Cerebellar nuclear complex (tissue), 1 donor: ENCODE measurements at places on chromosomes 1 and 21.

- no peak for DNase-seq
These were observed 47.1 kb downstream of the EXTL2 start for GRCh38 chr1:100847361-100848082.

GRCh38 chr21:32371913-32372314, 20.9 kb downstream of the URB1 start:
- DNase-seq, result no peak

DNA sequence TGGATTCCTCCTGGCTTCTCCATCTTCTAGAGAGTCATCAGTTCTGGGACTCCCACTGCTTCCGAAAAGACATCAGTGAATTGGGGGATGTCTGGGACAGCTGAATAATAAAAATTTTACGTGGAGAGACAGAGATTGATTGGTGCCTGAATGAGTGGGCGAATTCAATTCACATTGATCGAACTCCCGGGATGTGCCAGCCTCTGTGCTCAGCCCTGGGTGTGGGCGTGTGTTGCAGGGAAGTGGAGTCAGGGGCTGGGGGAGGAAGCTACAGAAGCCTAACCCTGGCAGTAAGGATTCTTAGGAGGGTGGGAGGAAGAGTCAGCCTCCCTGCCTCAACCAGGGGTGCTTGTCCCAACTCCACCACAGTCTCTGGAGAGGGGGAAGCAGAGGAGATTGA, 18.0 kb upstream of the STUM start:
- DNase-seq, result no peak

GRCh38 chr21:25362375-25363267, 244.7 kb downstream of the MRPL39 start:
- DNase-seq, result no peak

DNA sequence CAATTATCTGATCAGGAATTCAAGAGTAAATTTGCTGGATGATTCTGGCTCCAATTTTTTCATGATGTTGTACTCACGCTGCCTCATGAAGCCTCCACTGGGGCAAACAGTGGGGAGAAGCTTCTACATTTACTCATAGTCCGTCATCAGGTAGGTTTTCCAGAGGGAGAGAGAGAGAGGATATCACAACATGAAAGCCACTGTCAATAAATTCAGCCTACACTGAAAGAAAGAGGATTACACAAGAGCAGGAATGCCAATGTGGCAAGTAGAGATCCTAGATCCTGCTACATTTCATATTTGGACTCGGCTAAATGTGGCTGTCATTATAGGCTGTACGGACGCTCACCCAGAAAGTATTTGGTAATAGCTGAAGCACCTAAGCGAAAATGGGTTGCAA, 819.9 kb downstream of the BRINP3 start:
- no peak for DNase-seq

- DNase-seq, result no peak
These were observed 30.7 kb downstream of the SYT2 start for GRCh38 chr1:202679406-202680177.

DNA sequence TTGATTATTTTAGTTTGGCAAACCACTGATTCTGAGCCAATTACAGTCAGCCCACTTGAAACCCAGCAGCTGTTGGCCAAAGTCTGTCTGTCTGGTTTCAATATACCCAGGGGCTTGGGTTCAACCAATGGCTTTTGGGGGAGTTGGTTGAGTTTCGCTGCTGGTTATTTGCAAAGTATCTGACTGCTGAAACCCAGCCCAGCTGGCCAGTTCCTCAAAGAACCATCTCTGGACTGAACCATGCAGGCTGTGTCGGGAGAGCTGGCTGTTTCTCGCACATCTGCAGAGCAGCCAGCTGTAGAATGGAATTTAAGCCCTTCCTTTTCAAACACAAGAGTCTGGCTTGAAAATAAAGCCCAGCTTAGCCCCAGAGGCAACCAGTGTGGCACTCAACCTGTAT, 66.0 kb upstream of the PAX7 start:
- DNase-seq, result no peak

- no peak for DNase-seq
These were observed 6.7 kb downstream of the ADIPOR1 start for GRCh38 chr1:202951437-202951836.

DNA sequence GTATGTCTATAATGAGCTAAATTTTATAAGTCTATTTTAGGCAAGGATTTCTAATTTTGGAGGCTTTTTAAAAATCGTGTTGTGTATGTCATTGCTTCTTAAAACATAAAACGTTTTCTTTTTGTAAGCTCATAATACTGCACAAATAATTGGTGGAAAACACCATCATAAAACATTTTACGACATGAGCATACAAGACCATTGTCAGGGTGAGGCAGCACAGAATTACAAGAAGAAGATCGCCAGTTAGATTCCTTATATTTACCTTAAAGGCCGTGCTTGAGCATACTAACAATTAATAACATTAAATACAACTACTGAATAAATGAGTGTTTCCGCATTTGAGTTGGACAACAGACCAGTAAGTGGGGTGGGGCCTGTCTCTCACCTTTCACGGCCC, 19.1 kb upstream of the LMX1A start:
- no peak for DNase-seq

- no peak for DNase-seq
These were observed 395.4 kb upstream of the ADAMTS5 start for GRCh38 chr21:27362249-27362648.

GRCh38 chr21:32331444-32332305, 33.0 kb downstream of the MRAP start:
- DNase-seq, result no peak

DNA sequence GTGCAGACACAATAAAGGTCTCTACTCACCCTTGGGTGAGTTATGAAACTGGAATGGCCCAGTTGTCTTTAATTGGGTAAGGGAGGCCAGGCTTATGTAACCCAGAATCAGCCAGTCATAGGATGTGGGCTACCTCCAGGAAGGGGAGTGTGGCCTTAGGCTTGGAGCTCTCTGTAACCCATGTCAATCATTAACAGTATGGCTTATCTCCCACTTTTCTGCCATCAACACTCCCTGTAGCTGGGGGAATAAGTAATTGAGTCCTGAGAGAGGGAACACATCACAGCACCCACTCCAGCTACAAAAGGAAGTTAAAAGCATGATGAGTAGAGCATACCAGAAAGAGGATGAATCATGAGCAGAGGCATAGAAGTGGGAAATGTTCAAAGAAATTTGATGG, 327.0 kb upstream of the DUSP10 start:
- DNase-seq, result no peak

DNA sequence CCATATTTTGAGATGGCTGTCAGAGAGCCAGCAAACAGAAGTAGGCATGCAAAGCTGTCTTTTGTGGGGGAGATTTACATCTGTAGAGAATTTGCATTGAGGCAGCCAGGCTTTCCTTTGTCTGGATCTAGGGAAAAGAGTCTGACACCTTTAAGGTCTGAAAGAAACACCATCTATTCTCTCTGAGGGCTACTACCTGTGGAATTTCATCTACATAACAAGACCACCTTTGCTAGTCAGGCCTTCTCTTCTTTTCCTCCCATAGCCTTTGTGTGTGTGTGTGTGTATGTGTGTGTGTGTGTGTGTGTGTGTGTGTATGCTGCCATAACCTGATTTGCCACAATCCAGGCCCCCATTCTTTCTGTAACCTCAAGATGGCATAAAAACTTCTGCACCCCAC, 28.4 kb upstream of the DMRTB1 start:
- DNase-seq, result no peak

DNA sequence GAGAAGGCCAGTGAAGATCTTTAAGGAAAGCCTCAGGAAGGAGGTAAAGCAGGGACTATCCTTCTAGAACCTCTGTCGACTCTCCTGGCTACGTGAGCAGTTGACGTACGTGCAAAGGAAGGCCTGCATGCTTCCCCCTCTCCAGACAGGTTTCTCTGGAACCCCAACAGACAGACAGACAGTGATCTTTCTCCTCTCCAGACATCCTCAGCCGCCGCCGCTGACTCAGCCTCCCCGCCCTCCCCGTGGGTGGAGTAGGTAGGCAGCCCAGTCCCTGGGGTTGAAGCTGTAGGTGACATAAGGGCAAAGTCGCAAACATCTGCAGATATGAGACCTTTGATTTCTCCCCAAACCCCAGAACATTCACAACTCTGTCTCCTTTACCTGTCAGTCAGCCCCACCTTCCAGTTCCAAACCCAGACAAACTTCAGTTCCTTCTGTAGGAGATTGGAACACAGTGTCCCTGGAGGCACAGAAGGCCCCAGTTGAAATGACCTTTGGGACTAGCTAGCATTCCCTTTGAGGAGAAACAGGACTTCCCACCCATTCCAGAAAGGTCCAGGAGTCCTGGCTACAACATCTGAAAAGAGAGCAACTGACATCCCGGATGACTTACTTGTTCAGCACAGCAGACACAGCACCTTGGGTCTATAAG, 146.0 kb upstream of the JUN start:
- DNase-seq, result no peak

GRCh38 chr1:14593302-14593701, 5.2 kb upstream of the KAZN start:
- no peak for DNase-seq

DNA sequence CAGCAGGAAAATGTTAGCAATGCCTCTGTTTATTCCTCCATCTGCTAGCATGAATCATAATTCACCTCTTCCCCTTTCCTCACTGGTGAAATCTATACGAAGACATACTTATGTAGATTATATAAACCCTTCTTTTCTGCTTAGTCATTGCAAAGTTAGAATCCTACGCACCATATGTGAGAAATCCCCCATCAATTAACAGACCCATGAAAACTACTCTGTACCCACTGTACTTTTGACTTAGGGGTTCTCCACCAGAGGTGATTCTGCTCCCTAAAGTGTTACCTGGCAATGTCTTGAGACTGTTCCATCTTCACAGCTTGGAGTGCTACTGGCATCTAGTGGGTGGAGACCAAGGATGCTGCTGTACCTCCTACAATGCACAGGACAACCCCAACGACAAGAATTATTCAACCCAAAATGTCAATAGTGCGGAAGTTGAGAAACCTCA, 49.6 kb upstream of the KCTD3 start:
- no peak for DNase-seq

DNA sequence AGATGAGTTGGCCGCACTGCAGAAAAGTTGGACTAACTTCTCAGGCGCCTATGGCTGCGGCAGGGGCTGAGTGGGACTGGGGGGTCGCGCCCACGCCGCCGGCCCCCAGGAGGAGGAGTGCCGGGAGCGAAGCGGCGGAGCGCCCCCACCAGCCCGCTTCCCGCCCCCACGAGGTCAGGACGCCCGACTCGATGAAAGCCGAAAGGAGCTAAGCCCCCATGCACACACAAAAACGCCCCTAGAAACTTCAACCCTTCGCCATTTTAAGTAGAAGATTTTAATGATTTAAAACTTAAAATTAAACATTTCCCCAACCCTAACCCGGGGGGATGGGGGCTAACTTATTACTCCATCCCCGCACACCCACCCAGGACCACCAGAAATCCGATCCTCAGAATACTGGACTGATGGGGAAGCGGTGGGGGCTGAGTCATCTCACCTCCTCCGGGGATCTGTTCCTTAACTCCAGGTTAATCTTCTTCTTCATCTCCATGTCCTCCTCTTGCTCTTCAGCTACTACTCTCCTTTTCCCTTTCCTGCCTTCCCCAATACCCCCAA, 539 bp downstream of the ANP32E start:
- no peak for DNase-seq

DNA sequence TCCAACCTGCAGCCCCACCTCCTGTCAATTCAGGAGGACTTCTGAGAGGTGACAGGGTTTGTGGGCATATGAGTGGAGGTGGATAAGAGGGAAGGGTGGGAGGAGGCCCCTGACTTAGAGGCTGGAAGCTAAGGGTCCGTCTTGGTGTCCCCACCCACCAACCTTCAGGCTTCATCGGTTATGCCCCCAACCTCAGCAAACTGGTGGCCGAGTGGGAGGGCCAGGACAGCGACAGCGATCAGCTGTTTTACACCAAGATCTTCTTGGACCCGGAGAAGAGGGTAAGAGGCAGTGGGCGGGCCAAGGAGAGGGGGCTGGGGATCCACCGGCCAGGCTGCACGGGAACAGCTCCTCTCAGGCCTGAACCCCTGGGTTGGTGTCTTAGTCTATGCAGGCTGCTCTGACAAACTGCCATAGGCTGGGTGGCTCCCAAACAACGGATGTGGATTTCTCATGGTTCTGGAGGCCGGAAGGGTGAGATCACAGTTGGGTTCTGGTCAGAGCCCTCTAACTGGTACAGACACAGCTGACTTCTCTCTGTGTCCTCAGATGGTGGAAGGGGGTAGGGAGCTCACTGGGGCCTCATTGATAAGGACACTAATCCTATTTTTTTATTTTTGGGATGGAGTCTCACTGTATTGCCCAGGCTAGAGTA, 18.1 kb downstream of the PLOD1 start:
- DNase-seq, result no peak

- DNase-seq, result no peak
These were observed 50.5 kb downstream of the SIPA1L2 start for GRCh38 chr1:232579466-232579865.

- no peak for DNase-seq
These were observed 509.0 kb upstream of the CXADR start for GRCh38 chr21:17003763-17004373.

DNA sequence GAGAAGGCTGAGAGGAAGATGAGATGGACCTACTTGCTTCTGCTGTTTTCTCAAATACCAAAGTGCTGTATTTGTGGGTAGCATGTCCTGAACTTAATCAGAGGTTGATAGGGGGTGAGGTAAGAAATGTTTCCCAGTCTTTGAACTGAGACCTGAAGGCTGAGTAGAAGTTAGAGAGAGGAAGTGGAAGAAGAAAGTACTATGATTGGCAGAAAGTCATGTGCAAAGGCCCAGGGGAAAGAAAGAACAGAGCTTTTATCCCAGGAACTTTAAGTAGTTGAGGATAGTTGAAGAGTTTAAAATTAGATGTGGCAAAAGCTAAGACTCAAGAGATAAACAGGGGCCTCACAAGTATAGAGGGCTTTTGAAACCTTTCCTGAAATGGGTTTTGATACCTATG, 15.5 kb upstream of the LIN9 start:
- DNase-seq, result no peak

GRCh38 chr1:154157520-154158306, 2.8 kb upstream of the NUP210L start:
- DNase-seq, result no peak

- no peak for DNase-seq
These were observed 242.4 kb downstream of the BARHL2 start for GRCh38 chr1:90474731-90475130.

- no peak for DNase-seq
These were observed 1.9 kb downstream of the PSMB4 start for GRCh38 chr1:151401125-151401788.

DNA sequence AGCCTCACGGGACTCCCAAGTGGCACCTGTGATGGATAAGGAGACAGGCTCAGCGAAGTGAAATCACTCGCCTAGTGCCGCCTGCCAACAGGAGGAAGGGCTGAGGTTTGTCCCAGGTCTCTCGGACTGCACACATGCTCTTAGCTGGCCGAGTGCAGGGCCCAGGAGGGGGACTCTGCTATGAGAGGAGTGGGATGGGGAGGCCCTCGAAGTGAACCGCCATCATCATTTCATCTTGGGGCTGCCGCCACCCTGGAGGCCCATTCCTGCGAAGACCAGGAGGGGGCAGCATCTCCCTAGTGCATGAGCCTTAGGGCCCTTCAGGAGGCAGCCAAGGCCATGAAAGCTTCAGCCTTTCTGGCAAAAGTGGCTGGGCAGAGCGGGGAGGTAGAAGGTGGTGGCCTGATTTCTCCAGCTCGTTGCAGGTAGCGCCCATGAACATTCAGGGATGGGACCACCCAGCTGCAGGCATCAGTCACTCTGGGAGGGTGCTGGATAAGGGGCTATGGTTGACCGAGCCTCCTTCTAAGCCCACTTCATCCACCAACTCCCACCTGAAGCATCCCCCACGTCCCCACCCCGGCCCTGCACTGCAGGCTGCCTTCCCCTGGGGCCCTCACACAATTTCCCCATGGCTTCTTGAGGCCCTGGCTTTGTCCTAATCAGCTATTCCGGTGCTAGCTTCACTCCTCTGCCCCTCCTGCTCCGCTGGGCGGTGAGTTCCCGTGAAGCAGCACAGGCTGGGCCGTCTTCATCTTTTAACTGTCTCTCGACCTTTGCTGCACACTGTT, 17.2 kb upstream of the RASSF5 start:
- DNase-seq, result no peak
